Activated CD4-positive, alpha-beta T cell treated with anti-CD3 and anti-CD28 coated beads for 4 hours (primary cell): ENCODE measurements at places on chromosomes 2 and 18.

DNA sequence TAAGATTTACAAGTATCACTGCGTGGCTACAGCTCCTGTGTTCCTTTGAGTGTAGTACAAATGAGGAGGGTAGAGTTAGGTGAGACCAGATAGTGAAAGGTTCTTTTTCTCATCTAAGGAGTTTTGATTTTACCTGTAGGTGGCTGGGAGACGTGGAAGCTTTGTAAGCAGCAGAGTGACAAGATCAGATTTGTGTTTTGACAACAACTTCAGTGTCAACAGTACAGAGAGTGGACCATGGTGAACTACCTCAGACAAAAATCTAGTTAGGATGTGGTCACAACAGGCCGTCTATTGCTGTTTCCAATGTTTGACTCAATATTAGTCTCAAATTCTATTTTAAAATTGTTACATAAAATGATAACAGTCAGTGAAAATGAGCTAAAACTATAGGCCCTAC lies 20.3 kb upstream of the UGP2 start:
- no peak for DNase-seq

- DNase-seq: no peak
These were observed 91.1 kb upstream of the ANKRD30BL start for GRCh38 chr2:132252894-132253264.

DNA sequence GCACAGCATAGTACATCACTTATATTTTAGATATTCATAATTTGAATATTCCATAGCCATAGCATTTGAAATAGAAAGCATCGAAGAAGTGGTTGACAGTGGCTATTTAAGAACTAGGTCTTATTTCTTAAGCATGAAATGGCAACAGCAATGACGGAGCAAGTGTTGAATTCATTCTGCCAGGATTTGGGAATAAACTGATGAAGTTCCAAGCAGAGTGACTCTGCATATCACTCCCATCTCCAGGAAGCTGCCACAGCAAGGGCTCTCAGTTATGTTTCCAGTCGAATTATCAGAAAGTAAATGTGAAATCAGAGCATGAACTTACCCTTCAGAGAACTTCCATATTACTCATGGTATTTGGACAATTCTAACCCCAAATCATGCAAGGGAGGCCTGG lies 208.1 kb downstream of the IKZF2 start:
- no peak for DNase-seq

- no peak for DNase-seq
These were observed 51.1 kb downstream of the DSC3 start for GRCh38 chr18:30991397-30991796.

DNA sequence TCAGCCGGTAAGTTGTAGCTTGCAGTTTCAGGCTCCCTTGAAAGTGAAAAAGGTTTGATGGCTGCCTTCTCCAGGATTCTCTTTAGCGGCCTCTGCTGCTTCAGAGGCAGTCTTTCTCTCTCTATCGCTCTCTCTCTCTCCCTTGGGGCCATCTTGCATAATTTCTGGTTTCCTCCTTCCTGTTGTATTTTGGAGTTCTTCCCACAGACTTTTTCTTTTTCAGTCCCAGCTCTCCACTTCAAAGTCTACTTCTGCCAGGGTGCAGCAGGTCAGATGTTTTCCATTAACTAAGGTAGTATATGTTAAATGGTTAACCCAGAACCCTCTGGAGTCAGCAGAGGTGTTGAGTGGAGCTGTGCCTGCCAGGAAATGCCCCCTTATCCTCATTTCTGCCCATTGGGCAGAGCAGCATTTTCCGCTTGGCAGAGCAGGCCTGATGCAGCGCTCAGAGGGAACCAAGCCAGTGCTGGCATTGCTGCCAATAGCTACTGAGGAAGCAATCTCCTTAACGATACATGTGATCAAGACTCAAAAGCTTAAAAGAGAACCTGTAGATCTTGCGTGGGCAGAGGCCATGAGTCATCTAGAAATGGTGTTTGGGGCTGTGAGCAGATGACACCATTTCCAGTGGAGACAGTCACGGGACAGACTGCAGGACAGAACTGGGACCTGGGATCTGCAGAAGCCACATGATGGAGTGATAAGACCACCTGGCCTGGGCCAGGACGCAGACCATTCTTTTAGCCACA lies 20.8 kb downstream of the DBI start:
- peak; percentile 34 for DNase-seq

- DNase-seq: no peak
These were observed 78.5 kb downstream of the SPRED2 start for GRCh38 chr2:65353927-65354326.
